ENCODE measurements at places on chromosomes 12 and 14.

GRCh38 chr14:69698572-69698971, 68.4 kb upstream of the SRSF5 start:
- DNase-seq = no peak

DNA sequence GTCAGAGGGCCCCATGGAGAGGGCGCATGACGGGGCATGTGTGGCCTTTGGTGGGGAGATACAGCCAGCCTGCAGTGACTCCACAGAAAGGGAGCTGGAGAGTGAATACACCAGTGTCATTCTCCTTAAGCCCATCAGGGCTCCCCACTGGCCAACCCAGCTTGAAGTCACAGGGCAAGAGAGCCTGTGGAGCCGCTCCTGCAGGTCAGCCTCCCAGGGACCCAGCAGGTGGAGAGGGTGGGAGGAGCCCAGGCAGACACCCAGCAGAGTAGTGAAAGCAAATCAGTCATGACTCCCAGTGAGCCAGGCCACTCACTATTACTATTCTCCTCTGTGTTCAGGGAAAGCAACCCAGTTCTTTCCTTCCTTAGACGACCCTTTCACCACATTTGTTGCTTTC, 110.0 kb upstream of the CPM start:
- DNase-seq = no peak

DNA sequence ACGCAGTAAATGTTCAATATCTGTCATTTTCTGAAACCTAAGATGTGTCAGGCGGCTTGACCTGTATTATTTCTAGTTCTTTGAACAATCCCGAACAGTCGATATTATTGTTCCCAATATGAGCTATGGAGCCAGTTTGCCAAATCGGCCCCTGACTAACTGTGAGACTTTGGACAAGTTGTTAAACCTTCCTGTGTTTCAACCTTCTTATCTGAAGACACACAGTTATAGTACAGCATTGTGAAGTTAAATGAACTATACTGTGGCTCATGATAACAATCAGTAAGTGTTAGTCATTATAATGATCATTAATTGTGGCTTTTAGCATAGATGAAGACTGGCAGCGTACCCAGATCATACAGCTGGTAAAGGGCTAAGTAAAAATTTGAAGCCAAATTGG, 23.4 kb downstream of the DDX47 start:
- no peak for DNase-seq

DNA sequence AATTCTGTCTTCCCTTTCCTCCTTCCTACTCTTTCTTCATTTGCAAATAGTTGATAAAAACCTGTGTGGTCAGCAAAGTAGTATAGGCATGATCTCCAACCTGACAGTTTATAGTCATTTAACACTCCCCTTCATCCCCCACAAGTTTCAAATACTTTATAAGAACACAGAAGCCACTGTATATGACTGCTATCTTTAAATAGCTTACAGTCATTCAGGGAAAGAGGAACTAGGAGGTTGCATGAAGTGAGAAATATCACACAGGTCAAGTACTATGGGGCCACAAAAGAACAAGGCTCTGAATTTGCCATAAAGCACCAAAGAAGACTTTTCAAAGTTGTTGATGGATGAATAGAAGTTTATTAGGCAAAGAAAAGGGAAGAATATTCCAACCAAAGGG, 431.3 kb downstream of the NPAS3 start:
- DNase-seq = no peak

DNA sequence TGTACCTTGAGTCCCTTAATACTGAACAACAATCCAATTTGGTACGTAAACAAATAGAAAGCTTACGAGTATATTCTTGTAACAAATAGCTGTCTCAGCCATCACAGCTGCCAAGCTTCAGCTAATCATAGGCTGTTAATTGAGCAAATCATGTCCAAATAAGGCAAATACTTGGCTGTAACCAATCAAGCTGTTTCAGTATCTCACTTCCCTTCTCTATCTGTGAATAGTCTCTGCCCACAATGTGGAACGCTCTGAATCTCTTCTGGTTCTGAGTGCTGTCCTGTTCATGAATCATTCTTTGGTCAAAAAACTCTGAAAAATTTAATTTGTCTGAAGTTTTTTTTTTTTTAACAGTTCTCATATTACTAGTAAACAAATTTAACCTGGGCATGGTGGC, 5.8 kb upstream of the NEMF start:
- no peak for DNase-seq

GRCh38 chr12:104011253-104011652, 38.7 kb downstream of the GLT8D2 start:
- DNase-seq = peak; percentile 70

DNA sequence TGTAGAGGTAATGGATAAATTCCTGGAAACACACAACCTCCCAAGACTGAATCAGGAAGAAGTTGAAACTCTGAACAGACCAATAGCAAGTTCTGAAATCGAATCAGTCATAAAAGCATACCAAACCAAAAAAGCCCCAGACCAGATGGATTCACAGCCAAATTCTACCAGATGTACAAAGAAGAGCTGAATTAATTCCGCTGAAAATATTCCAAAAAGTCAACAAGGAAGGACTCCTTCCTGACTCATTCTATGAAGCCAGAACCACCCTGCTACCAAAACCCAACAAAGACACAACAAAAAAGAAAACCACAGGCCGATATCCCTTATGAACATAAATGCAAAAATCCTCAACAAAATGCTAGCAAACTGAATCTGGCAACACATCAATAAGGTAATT, 81.5 kb downstream of the SLC38A4 start:
- no peak for DNase-seq

DNA sequence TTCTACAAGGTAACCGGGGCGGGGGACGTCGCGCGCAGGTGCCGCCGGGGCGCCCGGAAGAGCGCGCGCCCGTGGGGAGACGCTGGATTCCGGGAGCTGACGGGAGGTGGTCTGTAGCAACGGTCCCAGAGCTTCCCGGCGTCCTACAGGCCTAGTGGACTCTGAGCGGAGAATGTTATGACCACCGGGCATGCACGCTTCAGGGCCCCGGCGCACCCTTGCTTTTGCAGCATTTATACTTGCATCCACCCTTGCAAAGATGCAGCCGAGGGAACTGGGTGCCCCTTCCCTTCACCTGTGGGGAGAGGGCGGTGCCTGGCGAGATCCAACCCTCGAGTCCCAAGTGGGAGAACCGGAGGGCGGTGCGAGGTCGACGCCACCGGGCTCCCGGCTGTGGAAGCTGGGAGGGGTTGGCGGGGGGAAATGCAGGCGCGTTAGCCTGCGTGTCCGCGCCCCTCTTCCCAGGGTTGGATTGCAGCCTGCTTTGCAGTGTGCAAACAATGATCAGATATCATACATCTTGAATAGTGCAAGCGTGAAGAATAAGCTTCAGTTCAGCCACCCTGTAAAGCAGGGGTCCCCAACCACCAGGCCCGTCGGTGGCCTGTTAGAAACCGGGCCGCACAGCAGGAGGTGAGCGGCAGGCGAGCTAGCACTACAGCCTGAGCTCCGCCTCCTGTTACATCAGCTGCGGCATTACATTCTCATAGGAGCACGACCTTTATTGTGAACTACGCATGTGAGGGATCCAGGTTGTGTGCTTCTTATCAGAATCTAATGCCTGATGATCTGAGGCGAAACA, 576 bp downstream of the ERP29 start:
- peak; percentile 35 for DNase-seq

GRCh38 chr12:102480406-102480805, at the start of gene IGF1:
Gene IGF1 (minus strand): TSS chr12:102480563. CDS start chr12:102480381, 182 bp downstream.
- DNase-seq = peak; percentile 15

GRCh38 chr14:76761136-76761959, at the start of gene VASH1:
Gene VASH1 (plus strand): TSS chr14:76761468. CDS start chr14:76762822, 1,354 bp downstream.
- DNase-seq = no peak

DNA sequence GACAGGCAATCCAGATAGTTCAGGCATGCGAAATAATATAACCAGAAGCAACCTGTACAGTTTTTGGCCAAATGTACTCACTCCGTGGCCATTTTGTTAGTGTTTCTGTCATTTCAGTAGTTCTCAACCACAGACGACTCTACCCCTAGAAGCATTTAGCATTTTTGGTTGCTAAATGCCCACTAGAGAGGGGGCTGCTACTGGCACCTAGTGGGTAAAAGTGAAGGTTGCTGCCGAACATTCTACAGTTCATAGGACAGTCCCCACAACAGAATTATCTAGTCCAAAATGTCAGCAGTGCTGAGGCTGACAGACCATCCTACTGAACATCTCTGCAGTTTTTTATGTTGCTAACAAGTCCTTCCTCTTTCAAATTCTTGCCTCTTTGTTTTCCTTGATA, 107.4 kb downstream of the TSHR start:
- DNase-seq = no peak

DNA sequence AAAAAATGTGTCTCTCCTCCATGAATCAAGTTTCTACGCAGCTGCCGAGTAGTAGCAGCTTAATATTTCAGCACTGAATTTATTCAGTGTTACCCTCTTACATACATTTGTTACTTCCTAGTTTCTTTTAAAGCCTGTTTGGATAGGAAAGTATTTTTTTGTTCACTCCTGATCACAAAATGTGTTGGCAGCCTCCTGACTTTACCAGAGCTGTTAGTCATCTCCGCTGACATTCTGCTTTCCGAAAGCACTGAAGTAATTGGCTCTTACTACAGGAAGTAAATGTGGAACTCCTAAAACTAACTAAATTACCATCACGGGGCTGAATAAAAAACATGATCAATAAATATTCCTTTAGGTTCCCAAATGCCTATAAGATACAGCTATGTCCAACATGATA, 225.5 kb downstream of the EPS8 start:
- DNase-seq = no peak

- DNase-seq = no peak
Observed at GRCh38 chr12:778615-779014, 26.2 kb downstream of the WNK1 start.

DNA sequence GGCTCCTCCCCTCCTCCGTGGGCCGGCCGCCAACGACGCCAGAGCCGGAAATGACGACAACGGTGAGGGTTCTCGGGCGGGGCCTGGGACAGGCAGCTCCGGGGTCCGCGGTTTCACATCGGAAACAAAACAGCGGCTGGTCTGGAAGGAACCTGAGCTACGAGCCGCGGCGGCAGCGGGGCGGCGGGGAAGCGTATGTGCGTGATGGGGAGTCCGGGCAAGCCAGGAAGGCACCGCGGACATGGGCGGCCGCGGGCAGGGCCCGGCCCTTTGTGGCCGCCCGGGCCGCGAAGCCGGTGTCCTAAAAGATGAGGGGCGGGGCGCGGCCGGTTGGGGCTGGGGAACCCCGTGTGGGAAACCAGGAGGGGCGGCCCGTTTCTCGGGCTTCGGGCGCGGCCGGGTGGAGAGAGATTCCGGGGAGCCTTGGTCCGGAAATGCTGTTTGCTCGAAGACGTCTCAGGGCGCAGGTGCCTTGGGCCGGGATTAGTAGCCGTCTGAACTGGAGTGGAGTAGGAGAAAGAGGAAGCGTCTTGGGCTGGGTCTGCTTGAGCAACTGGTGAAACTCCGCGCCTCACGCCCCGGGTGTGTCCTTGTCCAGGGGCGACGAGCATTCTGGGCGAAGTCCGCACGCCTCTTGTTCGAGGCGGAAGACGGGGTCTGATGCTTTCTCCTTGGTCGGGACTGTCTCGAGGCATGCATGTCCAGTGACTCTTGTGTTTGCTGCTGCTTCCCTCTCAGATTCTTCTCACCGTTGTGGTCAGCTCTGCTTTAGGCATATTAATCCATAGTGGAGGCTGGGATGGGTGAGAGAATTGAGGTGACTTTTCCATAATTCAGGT, at the start of gene PSEN1:
Gene PSEN1 (plus strand): TSS at position 121 of the 839 bp plus-strand sequence. CDS start 11,513 bp downstream, outside the sequence.
- peak; percentile 66 for DNase-seq

GRCh38 chr12:101110866-101111265, 99.2 kb downstream of the SLC5A8 start:
- no peak for DNase-seq

DNA sequence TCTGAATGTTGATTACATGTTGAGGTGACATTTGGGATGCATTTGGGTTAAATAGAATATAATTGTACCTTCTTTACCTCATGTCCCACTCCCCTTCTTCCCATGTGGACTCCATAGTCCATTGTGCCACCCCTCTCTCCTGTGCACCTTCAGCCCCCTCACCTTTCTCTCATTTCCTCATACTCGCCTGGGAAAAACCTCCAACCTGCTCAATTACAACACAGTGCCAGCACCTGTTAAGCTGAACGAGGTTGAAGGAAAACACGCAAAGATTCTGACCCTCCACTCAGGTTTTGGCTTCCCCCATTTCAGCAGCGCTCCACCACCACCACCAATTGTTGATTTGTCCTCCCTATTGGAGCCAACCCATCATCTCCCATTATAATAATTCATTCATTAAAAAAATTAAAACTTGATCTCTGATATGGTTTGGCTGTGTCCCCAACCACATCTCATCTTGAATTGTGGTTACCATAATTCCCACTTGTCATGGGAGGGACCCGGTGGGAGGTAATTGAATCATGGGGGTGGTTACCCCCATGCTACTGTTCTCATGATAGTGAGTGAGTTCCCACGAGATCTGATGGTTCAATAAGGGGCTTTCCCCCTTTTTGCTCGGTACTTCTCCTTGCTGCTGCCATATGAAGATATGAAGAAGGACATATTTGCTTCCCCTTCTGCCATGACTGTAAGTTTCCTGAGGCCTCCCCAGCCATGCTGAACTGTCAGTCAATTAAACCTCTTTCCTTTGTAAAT, 33.7 kb upstream of the PPP2R5C start:
- no peak for DNase-seq

DNA sequence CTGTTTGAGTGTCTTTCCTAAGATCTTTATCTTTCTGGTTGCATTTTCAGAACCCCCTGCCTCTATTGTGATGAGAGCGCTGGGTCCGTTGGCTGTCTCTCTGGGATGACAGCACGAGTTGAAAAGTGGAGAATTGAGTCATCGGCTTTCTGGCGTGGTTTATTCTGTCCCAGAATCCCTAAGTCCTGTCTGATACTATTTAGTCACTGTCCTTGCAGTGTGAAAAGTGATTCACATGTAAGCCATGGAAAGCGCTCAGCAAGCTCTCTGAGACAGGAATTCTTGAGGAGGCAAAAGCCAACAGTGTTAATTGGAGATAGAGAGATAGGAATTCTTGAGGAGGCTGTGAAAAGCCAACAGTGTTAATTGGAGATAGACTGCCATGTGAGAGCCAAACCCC, 121.7 kb downstream of the CHST11 start:
- DNase-seq = peak; percentile 35

- no peak for DNase-seq
Observed at GRCh38 chr14:87073880-87074570, 919.0 kb downstream of the GALC start.

All from HFF-Myc (cell line).